ENCODE measurements at places on chromosomes 4 and X.

DNA sequence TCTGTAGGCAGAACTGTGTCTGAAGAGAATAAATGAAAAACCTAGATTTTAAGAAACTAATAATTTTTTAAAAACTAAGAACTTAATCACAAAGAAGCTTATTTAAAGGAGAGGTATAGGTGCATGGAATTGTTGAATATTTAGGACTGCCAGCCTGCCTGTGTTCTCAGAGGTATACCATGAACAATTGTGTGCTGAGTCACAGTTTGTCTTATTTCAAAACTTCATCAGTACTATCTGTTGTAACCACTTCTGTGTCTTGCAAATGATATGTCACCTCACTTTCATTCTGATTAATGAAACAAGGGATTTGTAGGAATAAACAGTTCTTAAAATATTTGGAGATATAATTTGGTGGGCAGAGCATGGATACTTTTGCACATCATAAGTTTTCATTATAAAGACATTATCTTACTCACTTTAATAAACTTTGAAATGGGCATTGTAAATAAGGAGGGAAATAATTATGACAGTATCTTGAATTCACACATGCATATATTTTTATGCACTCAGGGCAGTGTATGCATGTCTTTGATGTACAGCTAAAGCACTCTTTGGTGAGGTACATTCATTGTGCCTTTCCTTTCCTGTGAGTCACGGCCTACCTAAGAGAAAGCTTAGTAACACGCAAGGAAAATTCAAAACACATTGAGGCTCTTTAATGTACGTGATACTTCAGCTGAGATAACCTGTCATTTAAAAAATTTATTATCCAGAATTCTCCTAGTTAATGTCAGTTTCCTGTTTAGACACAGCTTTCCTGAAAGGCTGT lies 31.7 kb downstream of the STOX2 start:
- DNase-seq: no peak

- DNase-seq: no peak
Measured at GRCh38 chr4:79164907-79165610, 160.8 kb downstream of the NAA11 start.

- DNase-seq: no peak
Measured at GRCh38 chr4:74394476-74395136, 29.7 kb downstream of the EREG start.

DNA sequence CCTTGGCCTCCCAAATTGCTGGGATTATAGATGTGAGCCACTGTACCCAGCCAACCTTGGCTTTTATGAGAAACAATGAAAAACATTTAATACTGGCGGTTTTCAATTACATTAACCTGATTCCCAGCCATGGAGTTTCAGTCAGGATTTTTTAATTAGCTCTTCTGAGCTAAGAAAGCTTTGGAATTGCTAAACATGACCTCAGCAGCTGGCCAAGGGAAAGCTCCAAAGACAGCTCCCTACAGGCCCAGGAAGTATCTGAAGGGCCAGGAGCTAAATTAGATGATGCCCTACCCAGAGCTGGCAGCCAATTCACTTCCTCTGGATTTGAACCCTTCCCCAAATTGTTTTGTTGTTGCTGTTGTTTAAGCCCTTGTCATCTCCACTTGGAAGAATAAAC lies 26.5 kb upstream of the FUNDC1 start:
- DNase-seq: no peak

GRCh38 chrX:25198891-25199290 lies 183.1 kb upstream of the ARX start:
- no peak for DNase-seq

DNA sequence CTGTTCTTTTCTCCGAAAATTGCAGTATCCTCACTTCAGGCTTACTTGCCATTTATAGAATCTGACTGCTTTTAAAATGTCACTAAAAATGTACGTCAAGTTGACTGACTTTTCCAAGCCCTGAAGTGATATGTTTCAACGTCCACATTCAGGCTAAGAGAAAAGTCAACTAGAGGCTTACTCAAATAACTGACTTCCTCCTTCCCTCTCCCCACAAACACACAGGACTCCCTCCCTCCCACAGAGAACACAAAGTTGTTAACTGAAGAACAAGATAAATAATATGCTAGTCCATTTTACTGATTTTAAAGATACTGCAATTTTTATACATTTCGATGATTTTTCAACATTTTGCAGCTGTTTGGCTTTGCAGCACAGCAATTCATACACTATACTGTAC lies 13.8 kb upstream of the CDKL2 start:
- DNase-seq: no peak

DNA sequence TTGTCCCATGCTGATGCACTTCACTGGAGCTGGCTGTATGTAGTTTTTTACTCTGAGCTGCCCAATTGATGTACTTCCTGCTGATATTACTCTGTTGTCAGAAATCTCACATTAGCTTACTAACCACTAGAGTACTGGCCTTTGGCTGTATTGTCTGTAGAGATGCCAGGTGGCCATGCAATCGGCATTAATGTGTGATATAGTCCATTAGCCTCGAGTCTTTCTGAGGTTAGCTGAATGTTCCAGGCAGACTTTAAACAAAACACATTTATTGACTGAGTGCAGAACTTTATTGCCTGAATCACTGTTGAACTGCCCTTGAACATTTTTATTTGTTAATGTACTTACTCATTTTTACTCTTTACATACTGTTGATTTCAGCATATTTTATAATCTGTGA lies 335.2 kb downstream of the PCDH10 start:
- DNase-seq: no peak

DNA sequence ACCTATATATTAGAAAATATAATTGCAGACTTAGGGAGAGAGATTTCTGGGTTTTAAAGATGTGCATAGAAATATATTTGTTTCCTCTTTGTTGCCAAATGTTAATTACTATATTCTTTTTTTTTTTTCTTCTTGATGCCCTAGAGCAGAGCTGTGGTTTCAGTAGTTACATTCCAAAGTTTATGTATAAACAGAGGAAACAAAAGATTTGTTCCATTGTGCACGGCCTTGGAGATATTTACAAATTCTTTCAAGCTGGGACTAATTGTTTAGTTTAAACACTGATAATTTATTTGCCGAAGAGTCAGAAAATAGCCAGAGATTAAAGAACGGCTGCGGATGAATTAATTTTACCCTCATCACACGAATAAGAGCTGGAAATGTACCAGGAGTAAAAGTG lies 85.1 kb downstream of the USP46 start:
- DNase-seq: no peak

GRCh38 chr4:5133201-5133600 lies 81.9 kb downstream of the STK32B start:
- DNase-seq: no peak

DNA sequence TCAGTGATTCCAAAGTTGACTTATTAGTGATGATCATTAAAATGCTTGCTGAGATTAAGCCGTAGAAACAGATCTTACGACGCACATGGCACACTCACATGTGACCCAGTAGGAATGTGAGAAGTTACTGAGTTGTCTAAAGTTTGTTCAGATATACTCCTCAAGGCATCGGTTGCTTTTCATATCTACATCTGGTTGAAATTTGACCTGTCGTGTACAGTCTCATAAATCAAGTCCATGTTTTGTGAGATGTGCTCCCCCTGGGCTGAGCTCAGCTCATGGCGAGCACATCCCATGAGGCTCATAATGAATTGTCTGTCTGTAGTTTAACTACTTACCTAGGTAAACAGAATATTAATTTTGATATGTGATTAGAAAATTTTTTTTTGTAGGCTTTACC lies 67.0 kb downstream of the TNIP2 start:
- no peak for DNase-seq

DNA sequence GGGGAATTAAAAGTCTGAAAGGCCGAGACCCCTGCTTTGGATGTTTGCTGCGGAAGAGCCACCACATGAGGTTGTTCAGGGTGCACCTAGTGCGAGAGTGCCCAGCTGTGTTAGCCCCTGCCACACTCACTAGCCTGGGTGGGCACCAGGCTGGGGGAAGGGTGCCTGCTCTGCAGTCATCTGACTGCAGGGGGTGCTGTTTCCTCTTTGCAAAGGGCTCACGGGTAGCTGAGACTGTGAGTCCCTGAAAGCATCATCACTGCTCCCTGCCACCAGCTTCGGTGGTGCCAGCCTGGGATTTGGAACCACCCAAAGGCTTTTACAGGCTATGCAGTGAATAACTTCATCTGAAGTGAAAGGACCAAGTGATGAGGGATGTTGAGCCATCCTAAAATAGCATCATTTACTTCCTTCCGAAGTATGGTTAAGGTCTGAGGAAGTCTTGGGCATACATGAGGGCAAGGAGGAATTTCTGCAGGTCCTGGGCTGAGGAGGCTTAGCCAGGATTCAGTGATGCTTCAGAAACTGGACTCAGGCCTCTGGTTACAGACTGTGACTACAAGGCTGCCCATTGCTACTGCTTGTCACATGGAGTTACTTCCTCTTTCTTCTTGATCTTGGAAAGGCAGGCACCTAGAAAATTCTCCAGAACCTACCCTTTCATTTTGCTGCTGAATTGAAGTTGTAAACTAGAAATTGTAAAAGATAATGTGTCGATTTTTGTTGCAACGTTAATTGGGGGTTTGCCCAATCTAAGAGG lies 293.2 kb upstream of the PRPS2 start:
- no peak for DNase-seq

Measured in stimulated activated CD4-positive, alpha-beta T cell treated with anti-CD3 and anti-CD28 coated beads, Interleukin-12 subunit alpha, Interleukin-12 subunit beta, amount 100 ng/mL, for 24 hours (primary cell).